Stimulated activated CD8-positive, alpha-beta memory T cell treated with anti-CD3 and anti-CD28 coated beads, Interleukin-7, amount 100 ng/mL, for 1 hour (primary cell): ENCODE measurements at places on chromosomes 16 and 17.

GRCh38 chr17:82815354-82815753, 24.5 kb downstream of the ZNF750 start:
- no peak for DNase-seq

- DNase-seq: no peak
Observed at GRCh38 chr16:82801361-82801760, 174.6 kb downstream of the CDH13 start.

DNA sequence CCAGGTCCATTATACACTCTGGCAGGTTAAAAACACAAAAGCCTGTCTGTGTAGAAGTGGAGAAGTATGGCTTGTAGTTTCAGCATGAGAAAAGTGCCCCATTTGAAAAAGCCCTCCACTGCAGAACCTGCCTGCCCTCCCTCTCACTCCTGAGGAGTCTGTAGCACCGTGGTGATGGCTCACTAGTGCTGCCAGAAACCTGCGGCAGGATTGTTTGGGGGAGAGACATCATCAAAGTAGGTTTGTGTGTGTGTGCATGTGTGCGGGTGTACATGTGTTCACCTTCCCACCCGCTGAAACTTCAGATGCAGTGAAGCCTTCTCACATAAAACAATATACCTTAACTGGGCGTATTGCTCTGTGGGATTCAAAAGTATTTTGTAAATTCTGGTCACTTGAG, 26.9 kb downstream of the NDEL1 start:
- DNase-seq: no peak

GRCh38 chr16:73170612-73171038, 122.7 kb upstream of the ZFHX3 start:
- no peak for DNase-seq

DNA sequence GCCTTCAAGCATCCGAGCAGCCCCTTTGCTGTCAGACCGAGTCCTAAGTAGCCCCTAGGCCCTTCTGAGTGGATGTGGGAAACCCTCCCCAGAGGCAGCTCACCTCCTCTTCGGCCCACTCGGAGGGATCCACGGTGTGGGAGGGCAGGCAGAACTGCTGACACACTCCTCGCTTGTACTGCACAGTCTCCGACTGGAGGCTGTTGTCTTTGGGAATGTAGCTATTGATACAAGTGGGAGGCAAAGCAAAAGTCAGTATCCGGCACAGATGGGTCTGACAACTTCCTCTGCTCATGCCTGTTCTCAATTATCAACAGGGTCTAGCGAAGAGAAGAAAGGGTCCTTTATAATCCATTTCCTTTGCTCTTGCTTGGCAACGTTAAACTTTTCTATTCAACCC, 25.9 kb upstream of the FOXJ1 start:
- no peak for DNase-seq

- no peak for DNase-seq
Observed at GRCh38 chr16:76389126-76389525, 111.9 kb downstream of the CNTNAP4 start.

GRCh38 chr17:9285602-9286427, 264.5 kb downstream of the NTN1 start:
- DNase-seq: no peak

DNA sequence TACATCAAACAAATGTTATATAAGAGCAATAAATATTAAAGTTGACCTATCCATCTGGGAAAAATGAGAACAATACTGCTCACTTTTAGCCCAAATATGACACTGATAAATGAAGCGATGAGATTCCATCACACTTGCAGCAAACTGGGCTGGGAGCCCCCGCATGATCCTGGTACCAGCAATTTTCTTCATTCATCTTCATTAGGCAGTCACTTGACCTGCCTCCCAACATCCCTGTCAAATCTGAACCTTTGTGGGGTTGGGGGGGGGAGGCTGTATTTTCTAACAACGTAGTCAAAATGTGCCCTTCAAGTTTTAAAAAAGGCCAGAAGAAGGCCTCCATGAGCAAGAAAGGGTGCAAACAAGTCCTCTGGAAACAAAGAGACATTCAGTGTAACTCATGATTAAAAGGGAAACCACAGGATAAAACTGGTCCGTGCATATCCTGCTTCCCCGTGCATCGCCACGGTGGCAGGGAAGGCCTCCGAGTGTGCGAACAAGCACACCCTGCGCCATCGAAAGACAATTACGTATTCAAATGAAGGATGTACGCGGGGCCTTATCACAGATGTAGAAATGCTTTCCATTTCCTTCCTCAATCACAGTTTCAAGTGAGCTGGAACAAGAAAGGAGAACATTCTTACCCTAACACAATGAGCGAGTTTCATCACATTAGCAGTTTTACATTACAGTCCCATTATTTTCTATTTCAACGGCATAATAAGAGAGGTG, 48.4 kb downstream of the TOX3 start:
- no peak for DNase-seq

DNA sequence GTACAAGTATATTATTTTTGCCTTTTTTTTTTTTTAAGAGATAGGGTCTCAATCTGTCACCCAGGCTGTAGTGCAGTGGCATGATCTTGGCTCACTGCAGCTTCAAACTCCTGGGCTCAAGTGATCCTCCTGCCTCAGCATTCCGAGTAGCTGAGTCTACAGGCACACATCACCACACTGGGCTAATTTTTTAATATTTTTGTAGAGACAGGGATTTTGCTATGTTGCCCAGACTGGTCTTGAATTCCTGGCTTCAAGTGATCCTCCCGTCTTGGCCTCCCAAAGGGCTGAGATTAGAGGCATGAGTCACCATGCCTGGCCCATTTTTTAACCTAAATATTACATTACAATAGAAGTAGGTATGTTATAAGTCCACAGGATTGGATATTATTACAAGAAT, 3.2 kb downstream of the TERB1 start:
- DNase-seq: no peak

GRCh38 chr17:76530811-76531485, 6.6 kb downstream of the CYGB start:
- no peak for DNase-seq

DNA sequence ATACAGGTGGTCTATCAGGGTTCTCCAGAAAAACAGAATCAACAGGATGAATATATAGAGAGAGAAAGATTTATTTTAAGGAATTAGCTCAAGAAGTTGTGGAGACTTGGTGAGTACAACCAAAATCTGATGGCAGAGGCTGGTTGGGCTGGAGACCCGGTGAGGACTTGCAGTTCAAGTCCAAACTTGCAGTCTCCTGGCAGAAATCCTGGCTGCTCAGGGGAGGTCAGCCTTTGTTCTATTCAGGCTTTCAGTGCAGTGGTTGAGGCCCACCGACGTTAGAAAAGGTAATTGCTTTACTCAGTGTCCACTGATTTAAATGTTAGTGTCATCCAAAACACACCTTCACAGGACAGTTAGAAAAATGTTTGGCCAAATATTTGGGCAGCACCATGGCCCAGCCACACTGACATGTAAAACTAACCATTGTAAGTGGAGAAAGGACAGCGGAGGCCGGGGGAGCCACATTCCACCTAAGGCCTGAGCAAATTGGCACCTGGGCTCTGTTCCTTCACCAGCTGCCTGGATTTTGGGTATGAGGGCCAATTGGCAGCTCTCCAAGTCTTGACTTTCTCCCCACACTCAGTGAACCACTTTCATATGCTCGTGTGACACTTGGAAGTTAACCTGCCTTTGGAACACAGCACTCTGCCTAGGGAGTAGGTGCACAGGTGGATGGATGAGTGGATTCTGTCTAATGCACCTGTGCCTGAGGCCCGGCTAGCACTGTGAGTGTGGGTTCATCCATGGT, 54.7 kb downstream of the CACNG5 start:
- no peak for DNase-seq

DNA sequence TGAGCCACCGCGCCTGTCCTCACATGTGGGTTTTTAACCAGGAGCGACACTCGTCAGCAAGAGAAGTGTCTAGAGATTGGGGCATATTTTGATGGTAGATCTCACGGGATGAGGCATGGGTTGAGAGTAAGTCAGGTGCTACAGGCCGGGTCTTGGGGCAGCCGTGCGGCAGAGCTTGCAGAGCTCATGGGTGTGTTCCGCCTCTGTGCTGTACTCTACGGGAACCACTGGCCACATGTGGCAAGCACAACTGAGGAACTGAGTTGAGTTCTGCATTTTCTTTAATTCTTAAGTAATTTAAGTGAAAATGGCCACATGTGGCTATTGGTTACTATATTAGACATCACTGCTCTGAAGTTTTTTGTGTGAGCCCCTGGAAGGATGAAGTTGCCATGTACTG, 9.6 kb downstream of the CLUAP1 start:
- no peak for DNase-seq

- DNase-seq: no peak
Observed at GRCh38 chr17:65433157-65433556, 128.3 kb downstream of the AXIN2 start.

- DNase-seq: no peak
Observed at GRCh38 chr16:722835-723633, 2.1 kb downstream of the ANTKMT start.

- no peak for DNase-seq
Observed at GRCh38 chr17:15981208-15981607, 18.3 kb downstream of the ZSWIM7 start.

DNA sequence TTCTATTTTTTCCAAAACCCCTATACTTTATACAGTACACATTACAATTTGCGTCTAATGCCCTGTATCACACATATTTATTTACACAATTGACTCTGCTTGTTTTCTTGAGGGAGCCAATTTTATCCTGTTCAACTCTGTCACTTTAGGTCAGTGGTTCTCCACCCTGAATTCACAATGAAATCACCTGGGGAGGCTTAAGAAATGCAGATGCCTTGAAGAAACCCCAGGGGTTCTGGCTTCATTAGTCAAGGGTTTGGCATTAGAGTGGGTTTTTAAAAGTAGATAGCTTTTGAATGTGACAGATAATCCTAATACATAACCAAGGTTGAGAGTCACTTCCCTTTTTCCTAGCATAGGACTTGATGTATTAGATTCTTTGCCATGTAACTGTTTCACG, 398.6 kb upstream of the ERCC4 start:
- DNase-seq: no peak

- DNase-seq: no peak
Observed at GRCh38 chr17:70171159-70171558, 1.8 kb downstream of the KCNJ2 start.
